ENCODE measurements at places on chromosomes 12 and 14. TPM values are rescaled to one million over a fixed set of nuclear protein-coding genes. Genes with fewer than 3 reads are reported as not detected.

GRCh38 chr12:28189784-28190320 lies 404 bp upstream of the CCDC91 start:
- DNase-seq, result no peak

GRCh38 chr12:49825360-49825970 lies 2.7 kb downstream of the NCKAP5L start:
- DNase-seq, result no peak

Gene ERBB3
- 2.2 TPM for total RNA-seq

GRCh38 chr14:85421186-85421877 lies 108.6 kb upstream of the FLRT2 start:
- no peak for DNase-seq

Gene TAS2R50
- total RNA-seq, result 12.6 TPM

- no peak for DNase-seq
Observed at GRCh38 chr14:97376310-97376709, 579.1 kb downstream of the VRK1 start.

DNA sequence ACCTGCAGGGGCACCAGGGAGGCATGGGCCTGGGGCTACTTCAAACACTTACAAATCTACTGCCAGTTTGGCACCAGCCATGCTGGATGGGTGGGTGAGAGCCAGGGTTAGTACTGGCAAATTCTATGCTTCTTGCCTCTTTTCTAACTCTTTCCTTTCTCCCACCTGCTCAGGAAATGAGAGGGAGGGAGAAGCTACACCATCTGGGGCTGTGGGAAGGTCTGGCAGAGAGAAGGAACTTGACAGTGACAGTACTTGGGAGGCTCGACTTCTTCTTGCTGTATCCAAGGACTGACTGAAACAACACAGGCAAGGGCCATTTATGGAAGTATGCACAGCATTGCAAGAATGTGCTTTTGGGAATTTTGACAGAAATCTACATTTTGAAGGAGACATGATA lies 149.6 kb upstream of the DYRK2 start:
- peak; percentile 19 for DNase-seq

Gene KLRD1
- total RNA-seq, result 0.16 TPM

DNA sequence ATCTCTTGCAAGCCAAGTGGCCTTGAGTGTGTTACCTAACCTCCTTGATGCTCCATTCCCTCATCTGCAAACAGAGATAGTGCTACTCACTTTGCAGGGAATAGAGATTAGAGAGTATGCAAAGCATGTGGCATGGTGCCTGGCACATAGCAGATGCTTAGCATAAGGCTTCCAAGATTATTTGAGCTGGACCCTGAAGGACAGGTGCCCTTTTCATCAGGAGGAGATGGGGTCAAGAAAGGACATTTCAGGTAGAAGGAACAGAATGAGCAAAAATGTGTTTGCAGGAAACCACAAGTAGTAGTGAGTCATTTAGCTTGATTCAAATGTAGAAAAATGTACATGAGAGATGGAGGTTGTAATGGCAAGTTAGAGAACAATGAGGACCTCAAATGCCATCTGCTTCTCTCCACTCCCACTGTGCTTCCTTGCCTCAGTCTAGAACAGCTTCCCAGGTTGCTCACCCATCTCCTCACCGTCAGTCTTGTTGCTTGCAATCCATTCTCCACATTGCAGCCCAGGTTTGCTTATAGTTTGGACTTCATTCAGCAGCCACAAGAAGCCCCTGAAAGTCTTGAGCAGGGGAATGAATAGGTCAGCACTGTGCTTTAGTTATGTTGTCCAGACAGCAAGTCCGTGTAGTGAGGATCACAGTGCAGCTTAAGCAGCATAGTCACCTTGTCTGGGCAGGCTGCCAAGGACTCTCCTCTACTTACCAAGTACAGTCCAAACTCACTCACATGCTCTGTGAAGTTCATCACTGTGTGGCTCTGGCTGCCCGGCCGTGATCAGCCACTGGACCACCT lies 536.3 kb upstream of the CCDC196 start:
- DNase-seq, result no peak

DNA sequence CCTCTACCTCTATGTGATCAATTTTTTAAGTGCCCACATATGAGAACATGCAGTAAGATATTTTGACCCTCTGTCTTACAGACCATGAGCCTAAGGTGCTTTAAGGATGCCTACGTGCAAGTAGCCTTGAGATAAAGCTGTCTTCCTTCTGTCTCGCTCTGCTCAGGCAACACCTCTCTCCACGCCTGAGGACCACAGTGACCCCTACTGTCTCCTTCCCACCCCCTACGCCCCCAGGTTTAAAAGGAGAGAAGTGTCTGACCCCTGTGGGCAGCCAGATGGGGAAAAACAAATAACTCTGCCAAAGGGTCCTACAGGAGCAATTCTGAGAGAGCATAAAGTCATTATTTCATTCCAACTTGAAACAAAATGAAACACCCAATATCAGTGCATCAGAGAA lies 286.4 kb upstream of the TMEM132C start:
- no peak for DNase-seq

GRCh38 chr14:92939699-92940098 lies 16.7 kb downstream of the CHGA start:
- DNase-seq, result no peak

DNA sequence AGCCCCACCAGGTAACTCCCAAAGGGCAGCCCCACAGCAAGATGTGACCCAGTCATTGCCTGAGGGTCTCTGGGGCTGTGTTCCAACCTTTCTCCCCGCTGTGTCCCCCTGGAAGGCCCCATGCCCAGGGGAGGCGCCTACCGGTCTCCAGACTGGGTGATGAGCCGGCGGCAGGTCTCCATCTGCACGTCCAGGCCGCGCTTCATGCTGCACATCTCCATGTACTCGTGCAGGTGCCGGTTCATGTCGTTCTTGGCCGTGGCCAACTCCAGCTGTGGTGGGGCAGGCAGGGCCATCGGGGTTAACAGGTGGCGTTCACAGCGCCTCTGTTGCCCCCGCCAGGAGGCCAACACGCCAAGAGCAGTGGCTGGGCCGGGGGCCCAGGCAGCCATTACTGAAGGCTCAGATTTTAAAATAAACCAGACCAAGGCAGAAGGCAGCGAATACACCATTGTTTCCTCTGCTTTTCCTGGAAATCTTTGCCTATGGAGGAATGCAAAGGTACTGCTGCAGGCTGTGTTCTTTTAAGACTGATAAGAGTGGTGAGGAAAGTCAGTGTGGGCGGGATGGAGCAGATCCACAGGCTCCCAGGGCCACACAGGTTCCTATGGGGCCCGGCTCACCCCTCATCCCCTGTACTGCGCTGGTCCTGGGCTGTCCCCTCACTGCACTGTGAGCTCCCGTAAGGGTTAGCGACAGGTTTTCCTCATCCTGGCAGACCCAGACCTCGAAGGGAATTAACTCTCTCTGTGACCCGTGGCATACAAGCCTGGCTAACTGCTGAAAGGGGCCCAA lies 7.3 kb downstream of the GAPDH start:
- no peak for DNase-seq

GRCh38 chr14:32224737-32225377 lies 21.8 kb upstream of the RNU6-8 start:
- no peak for DNase-seq

Gene ANKS1B
- total RNA-seq, result 452 TPM

Data from occipital lobe (tissue), 3 donors.